CD4-positive, alpha-beta T cell treated with Interleukin-6 for 4 hours (primary cell): ENCODE measurements at places on chromosomes 6 and 20.
A peak's percentile ranks its signal among the peaks of the same experiment; 100 is the strongest.

DNA sequence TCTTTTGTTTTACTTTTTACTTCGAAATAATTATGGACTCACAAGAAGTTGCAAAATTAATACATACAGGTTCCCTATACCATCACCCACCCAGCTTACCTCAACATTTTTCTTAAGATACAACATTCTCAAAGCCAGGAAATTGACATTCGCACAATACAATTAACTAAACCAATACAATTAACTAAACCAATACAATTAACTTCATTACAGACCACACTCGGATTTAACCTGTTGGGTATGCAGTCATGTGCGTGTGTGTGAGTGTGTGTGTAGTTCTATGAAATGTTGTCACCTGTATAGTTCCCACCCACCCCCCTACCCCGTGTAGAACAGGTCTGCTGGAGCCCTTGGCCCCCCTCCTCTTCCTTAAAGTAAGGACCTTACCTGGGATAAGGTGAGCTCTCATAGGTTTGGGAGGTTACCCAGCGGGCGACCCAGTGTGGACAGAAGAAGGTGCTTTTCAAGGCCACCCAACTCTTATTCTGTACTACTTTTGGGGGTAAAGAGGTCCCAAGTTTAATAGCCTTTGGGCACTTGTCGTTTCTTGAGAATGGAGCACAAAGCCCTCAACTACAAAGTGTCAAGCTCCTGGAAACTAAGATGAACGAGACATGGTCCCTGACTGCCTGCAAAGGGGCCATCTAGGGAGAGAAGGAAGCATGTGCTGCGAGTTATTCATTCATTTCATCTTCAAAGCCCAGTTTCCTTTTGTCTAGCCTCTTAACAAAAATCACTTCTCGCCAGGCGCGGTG is 544 bp upstream of the STK38 start:
- DNase-seq: peak; percentile 34

DNA sequence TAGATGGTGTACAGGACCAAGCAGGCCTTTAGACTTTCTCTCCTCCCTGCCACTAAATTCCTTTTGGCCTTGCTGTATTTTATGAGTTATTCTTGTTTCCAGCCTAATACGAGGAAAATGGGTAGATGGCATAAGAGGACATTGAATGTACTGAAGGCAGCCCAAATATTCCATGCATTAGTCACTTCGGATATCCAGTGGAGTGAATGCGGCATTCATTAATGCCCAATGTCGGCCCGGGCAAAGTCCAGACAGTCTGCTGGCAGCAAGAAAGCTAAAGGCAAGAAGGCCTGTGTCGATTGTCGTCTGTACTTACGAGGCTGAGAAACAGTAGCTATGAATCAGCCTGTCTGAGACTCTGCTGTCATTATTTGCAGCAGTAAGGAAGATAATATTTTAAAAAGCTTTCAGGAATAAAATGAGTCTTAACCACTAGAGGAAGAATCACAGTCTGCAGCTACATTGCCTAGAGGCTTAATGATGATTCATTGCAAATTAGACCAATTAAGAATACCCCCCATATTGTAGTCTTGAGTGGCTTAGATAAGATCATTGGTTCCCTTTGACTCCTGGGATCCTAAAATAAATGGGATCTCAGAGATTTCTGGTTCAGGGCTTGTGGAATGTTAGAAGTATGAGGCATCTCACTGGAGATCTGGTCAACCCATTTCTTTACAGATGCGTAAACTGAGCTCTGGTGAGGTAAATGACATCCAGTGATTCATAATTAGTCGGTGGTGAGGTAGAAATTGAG is 534.1 kb upstream of the JAG1 start:
- DNase-seq: no peak

GRCh38 chr6:3536901-3537300 is 80.1 kb upstream of the SLC22A23 start:
- no peak for DNase-seq

DNA sequence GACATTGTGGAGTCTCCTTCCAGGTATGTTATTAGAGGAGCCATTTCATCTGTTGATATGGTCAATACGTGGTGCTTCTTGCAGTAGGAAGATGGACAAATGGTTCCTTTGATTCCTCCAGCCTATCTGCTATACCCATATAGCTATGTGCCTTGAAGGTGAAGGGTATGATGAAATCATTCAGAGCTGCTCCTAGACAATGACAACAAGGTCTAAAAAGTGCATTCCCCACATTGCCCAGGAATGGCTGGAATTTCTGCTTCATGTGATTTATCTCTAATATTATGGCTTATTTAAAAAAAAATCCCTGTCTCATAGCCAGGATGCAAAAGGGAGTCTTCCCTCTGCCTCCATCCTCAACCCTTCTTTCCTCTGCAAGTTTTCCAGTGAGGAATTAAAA is 14.1 kb downstream of the DAAM2 start:
- DNase-seq: no peak

- DNase-seq: no peak
Measured at GRCh38 chr6:51057296-51057695, 238.6 kb downstream of the TFAP2B start.

DNA sequence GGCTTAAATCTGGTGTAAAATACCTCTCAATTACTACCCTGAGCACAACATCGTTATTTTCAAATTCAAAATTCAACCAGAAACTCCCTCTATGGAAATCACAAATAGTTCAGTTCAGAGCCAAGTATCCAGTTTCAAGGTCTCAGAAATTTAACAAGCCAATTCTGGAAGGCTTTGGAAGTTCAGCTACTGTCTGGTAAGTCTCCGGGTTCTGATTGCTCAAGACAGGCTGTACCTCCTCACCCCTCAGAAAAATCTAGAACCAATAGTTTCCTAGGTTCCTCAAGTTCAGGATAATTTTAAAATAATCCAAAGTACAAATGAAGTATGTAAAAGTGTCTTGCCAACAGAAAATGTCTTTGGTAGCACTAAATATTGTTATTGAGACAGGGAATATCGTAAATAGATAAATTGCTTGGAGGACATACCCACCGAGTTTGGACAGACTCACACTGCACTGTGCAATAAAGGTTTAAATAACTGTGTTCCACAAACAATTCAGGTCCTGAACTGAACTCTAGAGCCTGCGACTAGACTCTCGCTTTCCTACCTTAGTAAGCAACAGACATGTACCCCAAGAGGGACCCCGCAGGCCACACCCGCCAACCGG is 729 bp downstream of the ATG5 start:
- no peak for DNase-seq

GRCh38 chr6:30042476-30042875 is 18.6 kb upstream of the POLR1H start:
- no peak for DNase-seq

DNA sequence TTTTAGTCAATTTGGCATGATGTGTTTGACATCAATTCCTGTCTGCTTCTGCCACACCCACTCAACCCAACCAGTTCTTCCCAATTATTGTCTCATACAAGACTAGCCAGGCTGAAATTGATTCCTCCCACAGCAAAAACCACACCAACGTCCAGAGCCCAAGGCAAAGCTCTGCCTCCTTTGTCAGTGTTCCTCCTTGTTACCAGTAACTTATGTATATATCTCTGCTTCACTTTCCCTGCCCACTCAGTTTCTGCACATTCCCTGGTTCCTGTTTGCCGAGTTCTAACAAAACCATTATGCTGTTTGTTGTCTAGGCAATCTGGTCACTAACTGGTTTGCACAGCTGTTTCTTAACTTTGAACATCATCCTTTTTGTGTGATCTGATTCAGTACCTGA is 547.9 kb upstream of the PTCHD4 start:
- DNase-seq: no peak

GRCh38 chr20:48933017-48933766 is 11.7 kb downstream of the ARFGEF2 start:
- DNase-seq: no peak

GRCh38 chr20:59435518-59435917 is 135.1 kb downstream of the EDN3 start:
- no peak for DNase-seq

DNA sequence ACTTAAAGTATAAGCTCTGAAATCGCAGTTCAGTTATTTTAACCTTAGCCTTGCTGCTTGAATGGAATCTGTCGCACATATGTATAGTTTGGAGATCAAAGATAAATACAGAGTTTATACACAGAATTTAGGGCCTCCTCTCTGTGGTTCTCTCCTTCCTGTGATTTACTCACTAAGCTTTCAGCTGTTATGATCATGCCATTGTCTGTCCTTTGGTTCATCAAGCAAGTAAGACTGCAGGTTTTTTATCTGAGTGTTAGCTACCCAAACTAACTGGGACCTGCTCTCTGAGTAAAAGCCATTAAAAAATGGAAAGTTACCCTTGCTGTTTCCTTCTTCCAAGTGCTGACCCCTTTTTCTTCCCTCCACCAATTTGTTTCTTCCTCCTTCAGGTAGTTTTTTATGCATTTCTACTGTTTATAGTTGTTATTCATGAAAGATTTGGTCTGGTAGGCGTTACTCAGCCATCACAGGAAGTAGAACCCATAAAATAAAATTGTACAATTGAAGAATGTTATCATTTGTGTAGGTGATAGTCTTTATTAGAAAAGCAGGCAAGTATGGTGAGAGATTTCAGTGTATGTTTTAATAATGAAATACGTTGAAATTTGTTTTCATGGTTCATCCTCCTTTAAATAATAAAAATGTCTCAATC is 33.7 kb upstream of the SUMO4 start:
- peak; percentile 19 for DNase-seq

DNA sequence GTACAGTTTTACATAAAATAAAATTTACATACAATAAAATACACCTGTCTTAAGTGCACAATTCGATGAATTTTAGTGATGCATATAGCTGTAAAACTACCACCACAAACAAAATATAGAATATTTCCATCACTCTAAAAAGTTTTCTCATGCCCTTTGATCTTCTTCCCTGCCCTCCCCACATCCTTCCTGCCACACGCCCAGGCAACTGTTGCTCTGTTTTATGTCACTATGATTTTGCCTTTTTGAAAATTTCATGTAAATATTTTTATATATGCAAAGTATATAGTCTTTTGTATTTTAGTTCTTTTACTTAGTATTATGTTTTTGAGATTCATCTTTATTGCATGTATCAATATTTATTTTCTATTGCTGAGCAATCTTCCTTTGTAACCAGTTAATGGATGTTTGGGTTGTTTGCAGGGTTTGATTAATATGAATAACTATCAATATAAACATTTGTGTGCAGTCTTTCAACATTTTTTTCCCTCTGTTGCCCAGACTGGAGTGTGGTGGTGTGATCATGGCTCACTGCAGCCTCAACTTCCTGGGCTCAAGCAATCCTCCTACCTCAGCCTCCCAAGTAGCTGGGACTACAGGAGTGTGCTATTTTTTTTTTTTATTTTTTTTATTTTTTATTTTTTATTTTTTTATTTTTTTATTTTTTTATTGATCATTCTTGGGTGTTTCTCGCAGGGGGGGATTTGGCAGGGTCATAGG is 23.8 kb upstream of the SAMHD1 start:
- peak; percentile 74 for DNase-seq

GRCh38 chr6:34246563-34247391 is 2.0 kb downstream of the SMIM29 start:
- peak; percentile 64 for DNase-seq

GRCh38 chr6:26594730-26595632 is 1.8 kb upstream of the ABT1 start:
- DNase-seq: no peak

DNA sequence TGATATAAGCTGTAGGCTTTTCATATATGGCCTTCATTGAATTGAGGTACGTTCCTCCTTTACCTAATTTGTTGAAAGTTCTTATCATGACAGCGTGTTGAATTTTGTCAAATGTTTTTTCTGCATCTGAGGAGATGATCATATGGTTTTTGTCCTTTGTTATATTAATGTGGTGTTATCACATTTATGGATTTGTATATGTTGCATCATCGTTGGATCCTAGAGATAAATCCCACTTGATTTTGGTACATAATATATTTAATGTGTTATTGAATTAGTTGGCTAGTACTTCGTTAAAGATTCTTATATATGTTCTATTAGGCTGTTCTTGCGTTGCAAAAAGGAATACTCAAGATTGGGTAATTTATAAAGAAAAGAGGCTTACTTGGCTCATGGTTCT is 8.6 kb upstream of the WFDC9 start:
- DNase-seq: no peak
